ENCODE measurements at places on chromosomes 5 and 9. TPM values are rescaled to one million over a fixed set of nuclear protein-coding genes. Genes with fewer than 3 reads are reported as not detected.

Gene LARP1
- total RNA-seq = 331 TPM

Gene SLC25A2
- total RNA-seq = 0.23 TPM

Gene GRXCR2
- total RNA-seq = not detected

Gene ARSB
- 11.5 TPM for total RNA-seq

Gene F2RL1
- total RNA-seq = 0.14 TPM

Gene PTGS1
- 0.28 TPM for total RNA-seq

Gene KIF12
- total RNA-seq = not detected

Gene PCDHB4
- not detected for total RNA-seq

Gene FBP2
- total RNA-seq = not detected

Gene INSL4
- not detected for total RNA-seq

Gene STK32A
- total RNA-seq = not detected

Gene SLC46A2
- total RNA-seq = not detected

Gene PCDHA13
- total RNA-seq = not detected

Gene FBXL17
- total RNA-seq = 7.5 TPM

Gene IL13
- 231 TPM for total RNA-seq

Gene TIMD4
- 15.1 TPM for total RNA-seq

Gene C9orf50
- not detected for total RNA-seq

Gene DMAC1
- total RNA-seq = 44.2 TPM

Gene CCNB1
- total RNA-seq = 122 TPM

Gene OR1J2
- total RNA-seq = not detected

Gene CLIC3
- not detected for total RNA-seq
